Natural killer cell (primary cell): ENCODE measurements at places on chromosomes 5 and 9.

DNA sequence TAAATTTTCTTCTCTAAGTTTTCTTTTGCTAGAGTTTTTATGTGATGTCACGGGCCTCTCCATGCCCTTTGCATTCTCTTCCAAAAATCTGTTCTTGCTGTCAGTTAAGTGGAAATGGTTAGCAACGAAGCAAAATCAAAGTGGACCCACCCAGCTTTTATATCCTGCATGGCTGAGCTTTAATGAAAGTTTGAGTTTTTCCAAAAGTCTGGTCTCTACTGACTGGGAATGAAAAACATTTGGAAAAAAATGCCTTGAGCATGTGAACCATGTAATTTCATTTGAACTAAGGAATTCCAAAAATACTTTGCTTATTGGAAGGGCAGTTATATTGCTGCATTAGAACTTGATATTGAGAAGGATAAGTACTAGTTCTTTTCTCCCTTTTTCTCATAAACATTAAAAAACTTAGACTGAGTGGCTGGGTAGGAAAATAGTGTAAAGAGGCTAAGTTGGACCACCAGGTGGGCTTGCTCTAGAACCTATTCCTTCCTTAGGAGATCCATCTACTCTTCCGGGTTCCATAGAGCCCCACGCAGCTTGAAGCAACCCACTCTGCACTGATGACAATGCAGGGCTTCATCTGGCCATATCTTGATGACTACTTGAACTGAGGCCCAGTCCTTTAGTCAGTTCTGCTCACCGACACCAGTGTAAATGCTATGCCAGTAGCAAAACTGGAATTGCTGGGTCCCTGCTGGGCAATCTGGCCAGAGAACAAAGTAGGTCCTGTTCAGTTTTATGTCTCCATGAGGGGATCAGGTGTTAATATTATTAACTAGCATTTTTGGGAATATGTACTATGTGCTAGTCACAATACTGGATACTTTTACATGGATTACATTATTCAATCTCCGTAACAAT lies 17.4 kb upstream of the RIC1 start:
- no peak for DNase-seq

DNA sequence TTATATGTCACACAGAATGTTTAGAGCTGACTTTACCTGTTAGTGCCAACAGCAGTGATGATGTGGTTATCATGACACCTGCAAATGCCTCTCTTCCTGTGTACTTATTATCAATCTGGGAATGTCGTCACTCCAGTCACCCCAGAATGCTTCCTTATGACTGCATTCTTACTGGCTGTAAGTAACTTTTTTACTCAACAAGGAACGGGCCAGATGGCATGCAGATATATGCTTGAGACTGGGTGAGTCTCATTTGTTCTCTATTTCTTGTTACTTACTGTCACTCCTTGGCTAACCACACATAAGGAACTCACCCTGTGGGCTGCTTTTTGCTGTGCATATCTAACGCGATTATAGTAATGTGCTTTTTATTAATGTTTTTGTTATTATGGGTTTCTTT lies 385.5 kb upstream of the MEF2C start:
- no peak for DNase-seq

GRCh38 chr9:114138552-114138971 lies 16.8 kb upstream of the COL27A1 start:
- no peak for DNase-seq

DNA sequence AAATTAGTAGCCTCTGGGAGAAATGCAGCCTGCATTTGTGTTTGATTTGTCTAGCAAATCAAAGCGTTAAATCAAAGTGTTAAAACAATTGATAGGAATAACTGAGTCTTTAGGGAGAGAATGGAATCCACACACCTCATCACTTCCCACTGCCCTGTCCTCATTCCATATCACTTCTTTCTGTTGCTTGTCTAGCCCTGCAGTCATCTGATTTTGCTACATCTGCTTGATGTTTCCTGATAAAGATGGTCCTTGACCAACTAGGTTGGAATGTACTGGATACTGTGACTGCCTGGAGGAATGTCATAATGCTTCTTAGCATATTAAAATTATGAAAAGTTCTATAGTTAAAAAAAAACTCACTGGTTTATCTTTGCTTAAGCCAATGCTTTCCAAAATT lies 119.9 kb downstream of the DOCK2 start:
- DNase-seq: no peak

DNA sequence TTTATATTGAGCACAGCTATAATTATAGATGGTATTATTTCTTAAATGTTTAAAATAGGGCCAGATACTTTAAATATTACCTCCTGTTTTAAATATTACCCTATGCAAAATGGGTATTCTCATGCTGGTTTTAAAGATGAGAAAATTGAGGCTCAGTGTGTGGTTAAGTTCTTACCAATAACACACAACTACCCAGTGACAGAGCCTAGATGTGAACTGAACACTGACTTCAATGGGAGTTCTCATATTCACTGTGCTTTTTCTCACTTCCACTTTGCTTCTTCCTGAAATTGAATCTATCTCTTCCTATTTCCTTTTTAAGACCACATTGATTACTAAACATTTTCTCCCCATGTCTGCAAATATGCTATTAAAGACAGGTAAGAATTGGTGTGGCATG lies 135.8 kb upstream of the TUSC1 start:
- no peak for DNase-seq

DNA sequence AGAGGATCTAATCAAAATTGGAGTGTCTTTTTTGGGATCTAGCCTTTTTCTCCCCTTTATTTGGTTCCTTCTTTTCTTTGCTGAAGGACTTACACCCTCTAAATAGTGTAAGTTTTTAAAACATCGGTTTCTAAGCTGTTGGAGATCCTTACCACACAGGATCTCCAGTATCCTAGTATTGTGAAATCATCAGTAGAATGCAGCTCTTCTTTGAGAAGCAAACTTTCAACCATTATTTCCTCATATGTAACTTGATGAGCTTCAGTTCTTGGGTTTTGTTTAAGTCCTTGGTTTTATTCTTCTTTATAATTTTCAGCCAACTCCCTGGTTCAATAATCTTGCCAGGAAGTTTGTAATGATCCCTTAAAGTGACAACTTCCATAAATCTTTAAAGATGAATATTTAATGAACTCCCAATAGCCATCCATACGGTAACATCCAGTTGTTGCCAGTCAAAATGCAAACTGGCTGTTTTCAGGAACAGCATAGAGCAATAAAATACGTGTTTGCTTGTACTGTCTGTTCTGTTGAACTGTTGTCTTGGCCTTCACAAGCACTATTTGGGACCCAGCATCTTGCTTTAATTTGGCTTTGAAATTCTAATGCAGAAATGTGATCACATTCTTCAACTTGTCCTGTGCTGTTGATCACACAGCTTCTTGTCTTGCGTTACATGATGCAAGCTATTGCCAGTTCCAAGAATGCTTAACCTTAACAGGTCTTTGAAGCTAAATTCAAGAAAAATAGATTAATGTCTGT lies 34.8 kb upstream of the TTC23L start:
- no peak for DNase-seq

DNA sequence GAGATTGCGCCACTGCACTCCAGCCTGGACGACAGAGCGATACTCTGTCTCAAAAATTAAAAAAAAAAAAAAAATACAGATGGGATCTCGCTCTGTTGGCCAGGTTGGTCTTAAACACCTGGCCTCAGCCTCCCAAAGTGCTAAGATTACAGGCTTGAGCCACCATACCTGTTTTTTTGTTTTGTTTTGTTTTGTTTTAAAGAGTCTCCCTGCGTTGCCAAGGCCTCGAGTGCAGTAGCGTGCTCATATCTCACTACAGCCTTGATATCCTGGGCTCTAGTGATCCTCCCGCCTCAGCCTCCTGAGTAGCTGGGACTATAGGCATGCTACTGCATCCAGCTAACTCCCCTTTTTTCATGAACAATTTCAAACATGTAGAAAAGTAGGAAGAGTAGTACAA lies 7.2 kb downstream of the ATP6V0E1 start:
- DNase-seq: no peak

GRCh38 chr5:60287174-60287771 lies 393.7 kb upstream of the PDE4D start:
- no peak for DNase-seq

DNA sequence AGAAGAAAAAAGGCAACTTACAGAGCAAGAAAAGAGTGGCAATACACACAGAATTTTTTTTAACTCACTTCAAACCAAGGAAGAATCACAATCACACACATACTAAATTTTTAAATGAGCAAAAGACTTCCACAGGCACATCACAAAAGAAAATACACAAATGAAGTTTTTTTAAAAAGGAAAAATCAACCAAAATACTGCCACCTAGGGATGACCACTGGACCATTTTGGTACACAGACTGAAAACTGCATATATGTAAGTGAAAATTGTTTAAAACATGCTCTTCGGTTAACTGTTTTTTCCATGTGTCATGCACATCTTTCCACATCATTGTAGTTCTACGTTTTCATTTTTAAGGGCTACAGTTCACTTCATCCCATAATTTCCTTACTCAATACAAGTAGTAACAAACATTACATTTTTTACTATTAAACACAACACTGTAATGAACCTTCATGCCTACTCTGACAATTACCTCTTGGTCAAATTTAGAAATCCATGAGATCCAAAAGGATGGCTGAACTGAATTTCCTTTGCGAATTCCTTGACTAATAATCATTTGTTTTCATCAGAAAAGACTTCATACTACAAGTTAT lies 79.0 kb downstream of the FBXW11 start:
- no peak for DNase-seq

GRCh38 chr5:178143246-178143645 lies 10.4 kb downstream of the NHP2 start:
- DNase-seq: no peak

DNA sequence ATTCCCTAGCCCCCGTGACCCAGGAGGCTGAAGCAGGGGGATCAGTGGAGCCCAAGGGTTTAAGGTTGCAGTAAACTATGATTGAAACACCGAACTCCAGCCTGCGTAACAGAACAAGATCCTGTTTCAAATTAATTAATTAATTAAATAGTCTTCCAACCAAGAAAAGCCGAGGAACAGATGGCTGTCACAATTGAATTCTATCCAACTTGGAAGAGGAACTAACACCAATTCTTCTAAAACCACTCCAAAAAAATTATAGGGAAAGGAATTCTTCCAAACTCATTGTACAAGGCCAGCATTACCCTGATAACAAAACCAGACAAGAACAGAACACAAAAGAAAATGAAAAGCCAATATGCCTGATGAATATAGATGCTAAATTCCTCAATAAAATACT lies 43.4 kb upstream of the RGS7BP start:
- DNase-seq: no peak

- no peak for DNase-seq
These were observed 92.6 kb upstream of the IL12B start for GRCh38 chr5:159422910-159423309.

DNA sequence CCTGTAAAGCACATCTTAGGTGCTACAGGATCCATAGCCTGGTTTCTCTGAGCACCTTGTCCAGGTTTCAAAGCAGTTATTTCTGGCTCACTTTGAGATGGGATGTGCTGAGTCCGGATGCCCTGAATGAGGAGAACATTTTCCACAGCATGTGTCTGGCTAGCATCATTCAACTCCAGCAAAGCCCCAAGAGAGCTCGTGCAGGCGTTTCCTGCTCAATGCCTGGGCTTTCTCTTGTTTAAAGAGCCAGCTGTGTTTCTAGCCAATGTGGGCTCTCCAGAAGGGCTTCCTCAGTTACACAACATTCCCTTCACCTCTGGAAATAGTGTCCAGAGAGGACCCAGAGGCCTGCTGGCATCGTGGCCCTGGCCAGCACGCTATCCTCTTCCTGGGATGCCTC lies 411.7 kb downstream of the DMAC1 start:
- no peak for DNase-seq

DNA sequence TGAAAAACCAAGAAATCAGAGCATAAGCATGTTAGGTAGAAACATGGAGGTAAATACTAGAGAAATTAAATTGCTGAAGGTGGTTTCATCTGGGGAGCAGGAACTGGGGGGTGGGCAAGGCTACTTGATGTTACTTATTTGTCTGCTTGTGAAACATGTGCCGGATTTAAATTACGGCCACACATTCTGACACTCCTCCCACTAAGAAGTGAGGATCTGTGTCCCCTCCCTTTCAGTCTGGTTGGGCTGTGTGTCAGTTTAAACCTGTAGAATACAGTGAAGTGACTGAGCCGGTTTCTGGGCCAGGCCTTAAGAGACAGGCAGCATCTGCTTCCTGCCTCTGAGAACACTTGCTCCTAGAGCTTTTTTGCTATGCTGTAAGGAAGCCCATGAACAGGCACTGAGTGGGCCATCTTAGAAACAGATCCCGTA lies 2.3 kb upstream of the IARS1 start:
- DNase-seq: no peak

GRCh38 chr5:116453988-116454411 lies 120.6 kb downstream of the SEMA6A start:
- DNase-seq: no peak

GRCh38 chr5:1737790-1738405 lies 61.7 kb downstream of the MRPL36 start:
- peak; percentile 73 for DNase-seq

GRCh38 chr5:84306601-84307000 lies 78.1 kb downstream of the EDIL3 start:
- DNase-seq: no peak

DNA sequence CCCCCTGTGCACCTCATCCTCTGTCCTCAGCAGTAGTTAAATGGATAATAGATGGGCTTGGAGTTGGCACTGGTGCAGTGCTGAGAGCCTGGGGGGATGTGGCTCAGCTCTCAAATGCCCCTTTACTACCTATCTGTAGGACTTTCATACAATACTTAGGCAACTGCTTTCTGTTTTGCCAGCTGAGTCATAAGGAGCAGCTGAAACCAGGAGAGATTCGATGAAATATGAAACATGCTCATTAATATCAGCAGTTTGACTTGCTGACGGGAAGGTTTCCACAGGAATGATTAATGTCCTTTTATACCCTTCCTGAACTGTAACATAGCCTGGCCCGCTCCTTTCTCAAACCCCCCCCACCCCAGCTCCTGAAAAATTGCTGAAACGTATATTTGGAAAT lies 142.6 kb downstream of the SAXO1 start:
- DNase-seq: no peak

- no peak for DNase-seq
These were observed 150.3 kb downstream of the XRCC4 start for GRCh38 chr5:83227611-83228010.

DNA sequence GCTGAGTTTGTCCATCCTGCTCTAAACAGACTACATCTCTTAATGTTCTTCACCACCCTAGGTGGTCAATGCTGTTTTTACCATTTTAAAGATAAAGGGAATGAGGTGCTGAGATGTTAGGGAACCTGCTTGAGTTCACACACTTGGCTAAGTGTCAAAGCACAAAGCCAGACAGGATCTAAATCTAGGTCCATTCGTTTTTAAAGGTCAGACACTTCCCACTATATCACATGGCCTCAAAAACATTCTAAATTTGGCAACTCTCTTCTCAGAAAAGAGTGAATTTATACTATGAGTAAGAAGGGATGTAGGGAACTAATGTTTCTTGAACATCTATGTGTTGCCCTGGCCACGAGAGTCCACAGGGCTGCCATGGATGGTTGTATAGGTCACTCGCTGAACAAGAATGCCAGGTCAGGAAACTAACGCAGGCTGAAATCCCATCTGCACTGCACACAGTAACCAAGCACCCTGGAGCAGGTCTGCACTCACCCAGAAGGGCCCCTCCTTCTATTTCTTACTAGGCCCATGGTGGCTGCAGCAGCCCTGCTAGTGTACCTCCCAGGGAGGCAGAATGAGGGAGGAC lies 213.0 kb downstream of the SPOCK1 start:
- DNase-seq: no peak

GRCh38 chr5:42586625-42587024 lies 163.4 kb downstream of the GHR start:
- no peak for DNase-seq

GRCh38 chr5:141914199-141914743 lies 9.4 kb upstream of the DELE1 start:
- DNase-seq: no peak
